Activated CD4-positive, alpha-beta memory T cell treated with anti-CD3 and anti-CD28 coated beads, Interleukin-2, amount 10 ng/mL, durations not matched to agents 7 days and 5 days (primary cell): ENCODE measurements at places on chromosomes 2 and 18. TPM values are rescaled to one million over a fixed set of nuclear protein-coding genes. Genes with fewer than 3 reads are reported as not detected.

Gene C2orf78
- total RNA-seq = not detected

Gene MAP3K19
- total RNA-seq = not detected

Gene LRRC30
- total RNA-seq = not detected

Gene AP1S3
- total RNA-seq = 6.4 TPM

Gene CXXC1
- 133 TPM for total RNA-seq

Gene KHK
- total RNA-seq = 6.6 TPM

DNA sequence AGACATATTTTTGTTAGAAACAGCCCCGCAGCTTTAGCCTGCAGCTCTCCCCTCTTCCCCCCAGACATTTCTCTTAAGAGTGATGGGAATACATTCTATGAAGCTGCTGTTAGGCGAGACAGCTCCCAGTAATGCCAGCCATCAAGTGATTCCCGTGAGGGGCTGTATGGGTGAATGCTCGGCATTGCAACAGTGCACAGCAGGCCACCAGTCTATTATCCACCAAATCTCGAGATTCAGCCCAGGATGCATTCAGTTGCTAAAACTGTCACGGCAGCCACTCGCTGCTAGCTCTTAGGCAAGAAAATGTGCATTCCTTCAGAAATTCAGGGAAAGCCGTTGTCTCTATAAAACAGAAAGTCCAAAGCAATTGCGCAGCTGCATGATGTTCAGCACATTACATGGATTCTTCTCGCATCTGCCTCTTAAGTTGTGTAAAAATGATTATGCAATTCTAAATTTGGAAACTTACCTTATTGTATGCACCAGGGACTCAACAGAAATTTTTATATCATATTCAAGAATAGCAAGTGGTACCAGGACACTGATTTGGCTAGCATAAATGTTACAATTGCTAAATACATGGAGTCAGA lies 211.3 kb upstream of the ARL4C start:
- DNase-seq = no peak
- H3K4me1 ChIP-seq = no peaks in the 10 kb centered on the region
- H3K27ac ChIP-seq = no peak overlapping the region
- no peaks in the 10 kb centered on the region for H3K36me3 ChIP-seq
- H3K4me3 ChIP-seq = no peak overlapping the region

- no peaks in the 10 kb centered on the region for H3K4me1 ChIP-seq
- no peaks in the 10 kb centered on the region for H3K36me3 ChIP-seq
- no peak for DNase-seq
- H3K27ac ChIP-seq = no peak overlapping the region
Measured at GRCh38 chr2:221334481-221335218, 237.5 kb downstream of the EPHA4 start.

DNA sequence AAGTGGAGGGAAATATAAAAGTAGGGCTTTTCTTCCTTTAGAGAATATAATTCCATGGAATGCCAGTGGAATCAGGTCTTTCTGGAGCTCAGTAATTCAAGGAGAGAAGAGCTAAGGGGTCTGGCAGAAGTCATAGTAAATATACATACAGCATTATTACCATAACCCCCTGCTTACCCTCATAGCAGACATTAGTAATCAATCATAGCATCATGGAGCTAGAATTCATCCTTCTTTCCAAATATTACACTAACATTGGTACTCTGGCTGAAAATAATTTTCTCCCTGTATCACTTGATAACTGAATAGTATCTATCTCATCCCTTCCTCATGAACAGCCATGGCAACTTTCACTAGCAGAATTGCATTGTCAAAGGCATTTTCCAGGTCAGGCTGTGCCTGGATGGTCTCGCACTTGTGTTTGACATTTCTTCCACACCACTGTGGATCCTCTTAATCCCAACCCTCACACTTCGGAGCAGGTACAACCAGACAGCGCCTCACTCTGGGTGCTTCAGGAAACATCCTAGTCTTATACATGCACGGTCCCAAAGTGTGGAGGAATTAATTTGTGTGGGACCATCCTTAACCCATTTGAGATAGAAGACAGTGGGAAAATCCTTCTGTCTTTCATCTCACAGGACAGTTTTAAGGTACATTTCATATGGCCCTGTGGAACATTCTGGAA lies 84.2 kb upstream of the SEC11C start:
- H3K27me3 ChIP-seq = peaks cover 2% of the 10 kb centered on the region
- no peak for DNase-seq

Gene ADGRF3
- 2.3 TPM for total RNA-seq

Gene ZSWIM2
- total RNA-seq = not detected

Gene FAM237A
- not detected for total RNA-seq

- no peak overlapping the region for H3K27ac ChIP-seq
- peak overlapping the region; percentile 41 for H3K4me3 ChIP-seq
- H3K36me3 ChIP-seq = no peaks in the 10 kb centered on the region
Measured at GRCh38 chr2:62456721-62457539, 49.1 kb downstream of the TMEM17 start.

- peak overlapping the region; percentile 46 for H3K4me3 ChIP-seq
- peaks cover 80% of the 10 kb centered on the region for H3K4me1 ChIP-seq
- no peak for DNase-seq
- peaks cover 59% of the 10 kb centered on the region for H3K36me3 ChIP-seq
Measured at GRCh38 chr2:224938651-224939182, 103.6 kb downstream of the DOCK10 start.

Gene CCDC148
- not detected for total RNA-seq

Gene MARCHF4
- total RNA-seq = not detected

DNA sequence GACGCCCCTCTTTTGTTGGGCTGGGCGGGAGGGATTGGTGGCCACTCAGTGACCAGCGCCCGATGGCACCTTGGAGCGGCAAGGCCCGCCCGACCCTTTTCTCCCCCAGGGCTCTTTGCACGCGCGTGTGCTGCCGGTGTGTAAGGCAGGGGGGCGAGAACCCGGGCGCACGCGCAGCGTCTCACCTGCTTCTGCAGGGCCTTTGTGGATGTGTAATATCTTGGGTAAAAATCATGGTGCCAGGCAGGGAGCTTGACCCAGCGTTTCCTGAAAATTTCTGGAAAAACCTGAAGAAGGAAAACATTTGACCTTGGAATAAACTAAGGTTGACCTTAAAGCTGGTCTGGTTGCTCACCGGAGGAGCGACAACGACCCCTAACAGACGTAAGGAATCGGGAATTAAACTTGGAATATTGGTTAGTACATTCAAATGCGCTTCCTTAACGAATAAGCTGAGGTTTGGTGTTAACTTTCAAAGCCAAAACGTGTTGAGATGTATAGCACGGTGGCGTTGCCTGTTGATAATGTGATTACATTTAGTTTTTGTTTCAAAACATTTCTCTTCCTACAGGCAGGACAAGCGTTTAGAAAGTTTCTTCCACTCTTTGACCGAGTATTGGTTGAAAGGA lies 438 bp downstream of the HSPE1 start:
- H3K4me1 ChIP-seq = peaks cover 54% of the 10 kb centered on the region
- peak overlapping the region; percentile 92 for H3K4me3 ChIP-seq
- peaks cover 62% of the 10 kb centered on the region for H3K36me3 ChIP-seq
- DNase-seq = no peak

Gene NPHP1
- total RNA-seq = 0.45 TPM

Gene TSHZ1
- total RNA-seq = 18.2 TPM

DNA sequence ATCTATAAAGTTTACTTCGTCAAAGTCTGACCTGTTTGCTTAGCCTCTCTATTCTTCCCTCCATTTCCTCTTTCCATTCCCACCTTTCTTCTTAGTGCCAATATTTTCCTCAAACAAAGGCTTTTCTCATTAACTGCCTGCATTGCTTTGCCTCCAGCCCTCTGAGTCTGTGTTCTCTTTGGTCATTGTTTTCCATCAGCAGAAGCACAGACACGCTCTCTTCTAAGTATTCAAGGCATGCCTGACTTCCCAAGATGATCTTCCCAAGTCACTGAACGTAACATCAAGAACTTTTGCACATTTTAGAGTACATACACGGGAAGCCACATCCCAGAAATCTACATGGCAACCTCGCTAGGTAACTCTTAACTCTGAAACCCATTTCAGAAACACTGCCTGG lies 32.6 kb upstream of the ANXA4 start:
- no peak for DNase-seq
- H3K4me1 ChIP-seq = peaks cover under 1% of the 10 kb centered on the region
- peaks cover 2% of the 10 kb centered on the region for H3K27me3 ChIP-seq
- peaks cover 4% of the 10 kb centered on the region for H3K36me3 ChIP-seq
- no peak overlapping the region for H3K27ac ChIP-seq

GRCh38 chr2:43707255-43708015 lies 31.2 kb upstream of the C1GALT1C1L start:
- no peaks in the 10 kb centered on the region for H3K36me3 ChIP-seq
- peaks cover 13% of the 10 kb centered on the region for H3K27me3 ChIP-seq
- no peak overlapping the region for H3K4me3 ChIP-seq

Gene SP9
- total RNA-seq = not detected

DNA sequence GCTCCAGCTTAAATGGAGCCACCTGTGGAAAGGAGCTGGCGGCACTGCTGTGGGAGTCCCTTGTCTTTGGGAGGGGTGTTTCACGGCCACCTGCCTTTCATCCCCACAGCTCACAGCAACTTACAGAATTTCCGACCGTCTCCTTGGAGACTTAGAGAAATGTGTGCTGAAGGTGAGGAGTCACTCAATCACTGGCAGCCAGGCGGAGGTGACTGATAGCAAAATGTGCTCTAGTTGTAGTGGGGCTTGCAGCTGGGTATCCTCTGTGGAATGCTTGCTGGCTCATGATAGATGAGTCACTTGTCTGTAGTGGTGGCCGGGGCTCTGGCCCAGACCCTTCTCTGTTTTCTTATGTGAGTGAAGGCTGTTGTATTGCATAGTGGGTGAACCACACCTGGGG lies 110.7 kb downstream of the SH3RF3 start:
- H3K36me3 ChIP-seq = peaks cover 4% of the 10 kb centered on the region
- DNase-seq = no peak
- peaks cover 31% of the 10 kb centered on the region for H3K27me3 ChIP-seq

Gene QPCT
- total RNA-seq = not detected

GRCh38 chr2:593356-594026 lies 83.7 kb downstream of the TMEM18 start:
- peaks cover 5% of the 10 kb centered on the region for H3K27me3 ChIP-seq
- no peak for DNase-seq
- H3K4me3 ChIP-seq = no peak overlapping the region
- H3K36me3 ChIP-seq = no peaks in the 10 kb centered on the region
- no peaks in the 10 kb centered on the region for H3K4me1 ChIP-seq
- H3K27ac ChIP-seq = no peak overlapping the region

DNA sequence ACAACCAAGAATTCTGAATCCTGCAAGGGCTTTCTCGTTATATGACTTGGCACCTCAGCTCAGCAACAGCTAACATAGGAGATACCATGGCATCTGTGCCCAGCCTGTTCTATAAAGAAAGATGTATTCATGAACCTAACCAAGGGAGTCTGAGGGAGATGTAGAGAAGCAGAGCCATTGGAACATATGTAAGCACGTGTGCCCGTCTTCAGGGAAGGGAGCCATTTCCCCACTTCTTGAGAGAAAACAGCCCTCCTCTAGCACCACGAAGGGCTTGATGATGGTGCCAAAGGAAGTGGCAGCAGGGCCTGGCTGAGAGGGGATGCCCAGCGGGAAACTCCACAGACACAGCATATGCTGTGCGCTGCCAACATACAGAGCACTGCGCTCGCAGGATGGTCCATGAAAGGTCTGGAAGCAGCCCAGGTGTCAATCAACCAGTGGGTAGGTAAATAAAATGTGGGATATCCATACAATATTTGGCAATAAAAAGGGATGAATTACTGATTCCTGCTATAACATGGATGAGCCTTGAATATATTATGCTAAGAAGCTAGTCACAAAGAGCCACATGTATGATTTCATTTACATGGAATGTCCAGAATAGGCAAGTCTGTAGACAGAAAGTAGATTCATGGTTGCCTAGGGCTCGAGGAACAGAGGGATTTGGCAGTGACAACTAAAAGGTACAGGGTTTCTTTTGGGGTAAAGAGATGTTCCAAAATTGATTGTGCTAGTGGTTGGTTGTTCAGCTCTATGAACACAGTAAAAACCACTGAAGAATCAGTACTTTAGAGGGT lies 16.1 kb downstream of the TMEM247 start:
- DNase-seq = no peak
- H3K4me1 ChIP-seq = peaks cover 23% of the 10 kb centered on the region
- H3K36me3 ChIP-seq = no peaks in the 10 kb centered on the region
- H3K4me3 ChIP-seq = no peak overlapping the region
- H3K27me3 ChIP-seq = peaks cover 13% of the 10 kb centered on the region

GRCh38 chr2:170525566-170525900 lies 189.6 kb upstream of the SP5 start:
- H3K27ac ChIP-seq = no peak overlapping the region
- peaks cover 12% of the 10 kb centered on the region for H3K27me3 ChIP-seq
- DNase-seq = no peak
- no peak overlapping the region for H3K4me3 ChIP-seq
